NCI-H526 treated with DMSO at 0.1 percent for 48 hours (cell line): ENCODE measurements at places on chromosomes 16 and 17.

GRCh38 chr17:43814026-43814425, 18.9 kb downstream of the MPP3 start:
- DNase-seq: no peak

DNA sequence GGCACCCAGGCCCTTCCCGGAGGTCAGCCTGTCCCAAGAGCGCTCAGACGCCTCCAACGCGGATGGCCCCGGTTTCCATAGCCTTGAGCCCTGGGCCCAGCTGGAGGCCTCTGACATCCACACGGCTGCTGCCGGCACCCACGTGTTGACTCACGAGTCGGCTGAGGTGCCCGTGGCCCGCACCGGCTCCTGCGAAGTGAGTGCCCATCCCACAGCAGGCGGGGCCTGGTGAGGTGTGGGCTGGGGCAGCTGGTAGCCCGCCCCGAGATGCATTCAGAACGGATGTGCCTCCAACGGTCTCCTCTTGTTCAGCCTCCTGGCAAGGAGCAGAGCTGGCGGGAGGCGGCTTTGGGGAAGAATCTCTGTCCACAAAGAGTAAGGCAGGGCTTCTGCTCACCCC, 2.7 kb downstream of the WDR90 start:
- DNase-seq: no peak

DNA sequence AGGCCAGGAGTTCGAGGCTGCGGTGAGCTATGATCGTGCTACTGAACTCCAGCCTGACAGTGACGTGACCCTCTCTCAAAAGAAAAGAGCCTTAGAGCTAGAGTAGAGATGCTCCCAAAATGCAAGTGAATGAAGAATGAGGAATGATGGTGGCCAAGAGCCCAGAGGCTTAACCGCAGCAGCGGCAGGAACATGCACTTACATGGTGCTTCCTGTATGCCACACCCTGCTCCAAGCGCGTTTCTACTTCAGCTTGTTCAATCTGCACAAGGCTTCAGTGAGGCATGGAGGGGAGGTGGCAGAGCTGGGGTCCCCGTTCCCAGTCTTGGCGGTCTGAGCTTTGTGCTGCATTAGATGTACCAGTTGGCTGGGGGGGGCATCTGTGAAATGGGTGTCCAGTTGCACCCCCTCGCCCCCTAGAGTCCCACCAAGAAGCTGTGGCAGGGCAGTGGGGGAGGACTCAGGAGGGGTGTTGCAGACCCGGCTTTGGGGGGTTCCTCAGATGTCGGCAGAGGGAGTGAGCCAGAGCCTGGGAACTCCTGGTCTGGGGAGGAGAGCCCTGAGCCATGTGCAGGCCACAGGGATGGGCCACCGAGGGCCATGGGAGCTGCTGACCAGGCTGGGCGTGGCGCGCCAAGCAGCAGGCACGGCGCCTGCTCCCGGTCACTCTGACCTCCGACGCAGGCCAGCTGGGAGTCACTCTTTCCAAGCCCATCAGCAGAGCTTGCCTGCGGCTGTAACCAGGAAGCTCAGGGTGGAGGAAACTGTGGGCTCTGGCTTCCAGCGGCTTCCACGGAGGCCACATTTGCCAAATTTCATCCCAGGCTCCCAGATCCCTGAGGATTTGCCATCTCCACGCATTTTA, 260.1 kb downstream of the PARN start:
- DNase-seq: no peak

DNA sequence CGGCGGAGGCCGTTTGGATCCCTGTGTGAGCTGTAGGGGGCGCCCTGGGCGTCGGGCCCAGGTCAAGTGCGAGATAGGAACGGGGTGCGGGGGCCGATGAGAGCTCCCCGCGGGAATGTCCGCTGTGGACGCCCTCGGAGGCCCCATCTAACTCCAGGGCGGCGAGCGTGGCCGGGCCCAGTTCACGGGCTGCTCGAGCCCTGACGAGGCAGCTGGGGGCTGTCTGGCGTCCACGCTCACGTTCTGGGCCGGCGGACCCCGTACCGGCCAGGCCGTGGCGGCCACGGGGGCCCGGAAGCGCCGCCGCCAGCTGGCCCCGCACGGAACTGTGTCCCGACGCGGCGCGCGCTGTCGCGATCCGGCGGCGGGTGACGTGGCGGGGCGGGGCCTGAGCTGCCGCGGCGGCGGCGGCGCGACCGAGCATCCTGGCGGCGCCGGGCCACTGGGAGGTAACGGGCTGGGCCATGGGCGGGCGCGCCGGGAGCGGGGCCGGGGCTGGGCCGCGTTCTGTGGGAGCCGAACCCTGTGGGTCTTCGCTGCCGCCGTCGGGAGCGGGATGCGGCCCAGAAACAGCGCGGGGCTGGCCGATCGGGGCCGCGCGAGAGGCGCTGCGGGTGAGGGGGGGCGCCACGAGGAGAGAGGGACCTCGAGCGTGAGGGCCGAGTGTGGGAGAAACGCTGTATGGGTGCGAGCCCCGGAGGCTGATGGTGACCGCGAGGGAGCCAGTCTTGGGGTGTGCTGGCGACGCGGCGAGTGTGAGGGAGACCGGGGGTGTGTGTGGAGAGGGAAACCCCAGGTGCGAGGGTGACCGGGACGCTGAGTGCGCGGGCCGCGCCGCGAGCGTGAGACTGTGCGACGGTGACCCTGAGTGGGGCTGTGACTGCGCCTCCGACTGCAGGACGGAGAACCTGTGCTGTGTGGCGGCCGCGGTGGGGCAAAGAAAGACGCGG, at the start of gene SLC7A6:
SLC7A6 (plus strand) TSS at position 399 of the 950 bp plus-strand sequence. CDS start 10,201 bp downstream, outside the sequence.
- DNase-seq: peak; percentile 14

DNA sequence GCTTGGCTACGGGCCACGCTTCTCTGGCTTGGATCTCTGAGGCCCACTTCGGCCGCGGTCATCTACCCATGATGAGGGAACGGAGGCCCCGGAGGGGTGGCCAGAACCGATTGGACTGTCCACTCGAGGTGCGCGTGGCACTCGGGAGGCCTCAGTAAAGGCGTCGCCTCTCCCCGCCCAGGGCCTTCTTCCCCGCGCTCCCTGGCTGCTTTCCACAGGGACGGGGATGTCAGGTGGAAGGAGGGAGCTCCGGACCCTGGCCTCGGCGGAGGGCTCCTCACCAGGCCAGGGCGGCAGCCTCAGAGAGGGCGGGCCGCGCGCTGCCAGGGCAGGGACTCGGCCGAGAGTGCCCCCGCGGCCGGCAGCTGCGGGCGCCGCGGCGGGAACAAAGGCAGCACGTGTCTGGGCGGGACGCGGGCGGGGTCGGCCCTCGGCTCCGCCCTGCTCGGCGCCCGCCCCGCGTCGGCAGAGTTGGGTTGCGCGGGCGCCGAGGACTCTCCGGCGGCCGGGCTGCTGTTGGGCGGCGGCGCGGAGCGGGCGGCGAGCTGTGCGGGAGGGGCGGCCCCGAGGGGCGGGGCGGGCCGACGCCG, 587 bp upstream of the CDK5R1 start:
- peak; percentile 68 for DNase-seq

- no peak for DNase-seq
These were observed 5.0 kb downstream of the ACSF2 start for GRCh38 chr17:50430821-50431618.

- DNase-seq: no peak
These were observed 9.5 kb downstream of the ADGRG1 start for GRCh38 chr16:57637965-57638364.

- DNase-seq: no peak
These were observed 10.6 kb upstream of the CES3 start for GRCh38 chr16:66950437-66950836.

DNA sequence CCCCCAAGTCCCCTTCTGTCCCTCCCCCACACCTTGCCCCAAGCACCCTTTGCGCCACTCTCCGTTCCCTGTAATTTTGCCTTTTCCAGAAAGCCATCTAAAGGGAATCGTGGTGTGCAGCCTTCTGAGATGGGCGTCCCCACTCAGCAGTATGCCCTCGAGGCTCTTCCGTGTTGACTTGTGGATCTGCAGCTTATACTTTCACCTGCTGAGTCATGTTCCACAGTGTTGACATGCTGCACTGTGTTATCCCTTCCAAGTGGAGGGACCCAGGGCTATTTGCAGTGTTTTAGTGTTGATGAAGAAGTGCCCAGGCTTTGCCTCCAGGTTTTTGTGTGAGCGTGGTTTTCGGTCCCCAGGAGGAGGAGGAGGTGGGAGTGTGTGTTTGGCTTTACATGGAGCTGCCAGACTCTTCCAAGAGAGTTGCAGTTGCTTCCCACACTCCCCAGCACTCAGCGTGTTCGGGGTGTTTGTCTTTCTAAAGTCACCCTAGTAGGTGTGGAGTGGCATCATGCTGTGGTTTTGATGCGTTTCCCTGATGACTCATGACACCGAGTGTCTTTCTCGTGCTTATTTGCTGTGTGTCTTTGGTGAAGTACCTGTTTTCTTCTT, 32.1 kb upstream of the JPT2 start:
- DNase-seq: no peak

GRCh38 chr16:60481591-60481990, 1554.6 kb downstream of the CDH8 start:
- peak; percentile 17 for DNase-seq

GRCh38 chr17:82103553-82104451, 5.8 kb upstream of the FASN start:
- DNase-seq: no peak

DNA sequence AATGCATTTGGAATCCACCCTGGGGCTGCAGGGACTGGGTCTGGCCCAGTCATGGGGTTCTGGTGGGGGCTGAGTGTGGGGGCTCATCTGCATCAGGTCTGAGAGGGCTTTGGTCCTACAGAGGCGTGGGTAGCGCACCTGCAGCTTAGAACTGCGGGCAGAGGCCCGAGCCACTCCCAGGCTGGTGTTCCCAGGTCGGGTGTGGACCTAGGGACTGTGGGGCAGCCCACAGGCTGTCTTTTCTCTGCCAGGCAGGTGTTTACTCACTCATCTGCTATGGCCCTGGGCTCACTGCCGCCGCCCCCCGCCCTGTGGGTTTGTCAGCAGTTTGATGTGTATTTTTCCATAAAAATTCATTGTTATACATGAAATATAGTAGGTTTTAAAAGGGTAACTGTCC, 27.0 kb upstream of the DOC2B start:
- no peak for DNase-seq

- no peak for DNase-seq
These were observed 343.8 kb downstream of the SNX29 start for GRCh38 chr16:12320298-12320706.

DNA sequence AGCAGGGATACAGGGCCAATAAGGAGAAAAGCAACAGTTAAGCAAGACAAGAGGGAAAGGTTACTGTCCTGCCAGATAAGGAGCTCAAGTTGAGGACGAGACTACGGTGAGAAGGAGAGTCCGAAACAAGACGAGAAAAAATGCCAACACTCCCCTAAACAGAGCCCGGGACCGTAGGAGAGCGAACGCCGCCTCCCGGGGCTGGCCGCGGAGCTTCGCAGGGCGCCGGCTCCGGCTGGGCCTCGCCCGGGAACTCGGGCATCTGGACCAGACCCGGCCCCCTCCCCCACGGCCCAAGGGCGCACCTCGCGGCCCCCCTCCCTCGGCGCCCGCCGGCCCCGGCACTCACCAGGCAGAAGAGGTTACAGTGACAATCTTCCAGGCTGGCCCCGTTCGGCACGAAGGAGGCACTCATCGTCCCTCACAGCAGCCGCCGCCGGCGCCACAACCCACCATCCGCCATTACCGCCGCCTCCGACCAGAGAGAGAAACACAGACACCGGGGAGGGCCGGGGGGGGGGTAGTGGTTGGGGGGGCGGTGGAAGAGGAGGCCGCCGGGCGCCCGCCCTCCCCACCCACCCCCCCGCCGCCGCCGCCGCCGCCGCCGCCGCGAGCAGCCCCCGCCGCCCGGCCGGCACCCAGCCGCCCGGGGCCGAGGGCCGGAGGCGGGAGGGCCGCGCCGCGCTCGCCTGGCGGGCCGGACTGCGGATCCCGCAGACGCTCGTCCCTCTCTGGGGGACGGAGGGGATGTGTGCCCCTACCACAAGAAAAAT, at the start of gene MED13:
MED13 (minus strand) TSS at position 488 of the 773 bp plus-strand sequence; CDS start at position 415, 73 bp downstream.
- DNase-seq: peak; percentile 21

- no peak for DNase-seq
These were observed 20.9 kb downstream of the CCDC182 start for GRCh38 chr17:57724026-57724728.

DNA sequence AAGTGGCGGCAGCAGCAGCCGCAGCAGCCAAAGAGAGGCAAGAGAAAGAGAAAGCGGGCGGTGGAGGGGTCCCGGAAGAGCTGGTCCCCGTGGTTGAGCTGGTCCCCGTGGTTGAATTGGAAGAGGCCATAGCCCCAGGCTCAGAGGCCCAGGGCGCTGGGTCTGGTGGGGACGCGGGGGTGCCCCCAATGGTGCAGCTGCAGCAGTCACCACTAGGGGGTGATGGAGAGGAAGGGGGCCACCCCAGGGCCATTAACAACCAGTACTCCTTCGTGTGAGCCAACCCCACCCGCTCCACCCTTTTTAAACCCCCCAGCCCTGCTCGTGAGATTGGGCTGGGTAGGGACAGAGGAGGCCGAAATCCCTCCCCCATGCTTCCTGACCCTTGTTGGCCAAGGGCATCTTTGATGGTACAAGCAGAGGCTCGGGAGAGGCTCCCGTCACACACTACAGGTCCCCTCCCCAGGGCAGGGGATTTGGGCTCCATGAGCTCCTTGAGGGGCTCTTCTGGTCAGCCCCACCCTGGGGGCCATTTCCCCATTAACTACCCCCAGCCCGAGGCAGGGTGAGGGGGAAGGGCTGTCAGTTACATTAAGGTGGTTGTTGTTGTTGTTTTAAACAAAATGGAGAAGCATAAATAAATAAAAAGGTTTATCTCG, 4.6 kb upstream of the ATP2A1 start:
- no peak for DNase-seq

DNA sequence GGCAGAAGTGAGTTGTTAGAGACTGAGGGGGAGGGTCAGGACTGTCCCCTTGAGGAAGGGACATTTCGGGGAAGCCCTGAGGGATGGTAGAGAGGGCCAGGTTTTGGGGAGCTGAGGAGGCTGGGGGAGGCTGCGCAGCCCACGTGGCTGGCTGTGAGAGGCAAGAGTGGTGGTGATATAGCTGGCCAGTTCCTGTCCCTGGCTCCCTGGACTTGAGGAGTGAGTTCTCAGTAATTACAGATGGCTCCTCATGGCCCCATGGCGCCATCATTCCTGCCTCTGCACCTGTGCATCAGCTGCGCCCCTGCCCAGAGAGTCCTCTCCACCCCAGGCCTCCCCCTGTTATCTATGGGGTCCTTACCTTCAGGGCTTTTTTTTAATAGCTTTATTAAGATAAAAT, 30.3 kb downstream of the MPRIP start:
- DNase-seq: no peak

DNA sequence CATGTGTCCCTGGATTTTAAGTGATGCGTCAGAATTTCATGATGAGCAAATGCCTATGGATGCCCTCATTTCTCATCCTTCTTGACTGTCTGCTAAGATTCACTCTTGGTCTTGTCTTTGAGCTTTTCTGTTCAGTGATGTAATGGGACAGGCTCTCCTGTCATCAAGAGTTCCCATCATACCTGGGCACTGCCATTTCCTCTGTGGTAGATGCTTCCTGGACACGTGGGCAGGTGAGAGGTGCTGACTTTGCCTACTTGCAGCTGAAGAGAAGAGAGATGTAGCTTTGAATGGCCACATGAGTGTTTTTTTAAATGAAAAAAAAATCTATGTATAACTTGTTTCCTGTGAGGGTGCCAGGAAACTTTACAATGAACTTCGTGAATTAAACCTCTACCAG, 557.7 kb downstream of the MAF start:
- DNase-seq: no peak

- DNase-seq: no peak
These were observed 28.1 kb downstream of the HSBP1 start for GRCh38 chr16:83835586-83836566.

- no peak for DNase-seq
These were observed 241.0 kb upstream of the ASIC2 start for GRCh38 chr17:33534087-33534486.

GRCh38 chr16:27199736-27200135, 3.6 kb upstream of the KDM8 start:
- no peak for DNase-seq
